Left renal pelvis (tissue), 4 donors: ENCODE measurements at places on chromosomes 2 and 18. TPM values are rescaled to one million over a fixed set of nuclear protein-coding genes. Genes with fewer than 3 reads are reported as not detected.

GRCh38 chr18:73679941-73680712 is 467.5 kb downstream of the FBXO15 start:
- no peak for DNase-seq

DNA sequence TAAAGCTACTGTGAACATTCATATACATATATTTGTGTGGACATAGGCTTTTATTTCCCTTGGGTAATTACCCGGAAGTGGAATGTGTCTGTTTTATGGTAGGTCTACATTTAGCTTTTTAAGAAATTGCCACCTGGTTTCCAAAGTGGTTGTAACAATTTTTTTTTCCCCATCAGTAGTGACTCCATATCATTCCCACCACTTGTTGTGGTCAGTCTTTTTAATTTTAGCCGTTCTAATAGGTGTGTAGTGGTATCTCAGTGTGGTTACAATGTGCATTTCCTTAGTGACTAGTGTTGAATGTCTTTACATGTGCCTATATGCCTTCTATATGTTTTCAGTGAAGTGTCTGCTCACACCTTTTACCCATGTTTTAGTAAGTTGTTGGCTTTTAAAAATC is 60.3 kb upstream of the MAPRE3 start:
- DNase-seq = no peak

GRCh38 chr2:211423018-211423417 is 866.6 kb downstream of the CPS1 start:
- DNase-seq = no peak

GRCh38 chr2:25073025-25073424 is 31.1 kb downstream of the EFR3B start:
- DNase-seq = no peak

The SLC23A3 gene
- polyA plus RNA-seq = 10.3 TPM

The MPHOSPH10 gene
- polyA plus RNA-seq = 44.1 TPM

- DNase-seq = no peak
Observed at GRCh38 chr2:105181282-105181681, 60.3 kb upstream of the GPR45 start.

GRCh38 chr2:170554278-170554955 is 160.7 kb upstream of the SP5 start:
- DNase-seq = no peak

DNA sequence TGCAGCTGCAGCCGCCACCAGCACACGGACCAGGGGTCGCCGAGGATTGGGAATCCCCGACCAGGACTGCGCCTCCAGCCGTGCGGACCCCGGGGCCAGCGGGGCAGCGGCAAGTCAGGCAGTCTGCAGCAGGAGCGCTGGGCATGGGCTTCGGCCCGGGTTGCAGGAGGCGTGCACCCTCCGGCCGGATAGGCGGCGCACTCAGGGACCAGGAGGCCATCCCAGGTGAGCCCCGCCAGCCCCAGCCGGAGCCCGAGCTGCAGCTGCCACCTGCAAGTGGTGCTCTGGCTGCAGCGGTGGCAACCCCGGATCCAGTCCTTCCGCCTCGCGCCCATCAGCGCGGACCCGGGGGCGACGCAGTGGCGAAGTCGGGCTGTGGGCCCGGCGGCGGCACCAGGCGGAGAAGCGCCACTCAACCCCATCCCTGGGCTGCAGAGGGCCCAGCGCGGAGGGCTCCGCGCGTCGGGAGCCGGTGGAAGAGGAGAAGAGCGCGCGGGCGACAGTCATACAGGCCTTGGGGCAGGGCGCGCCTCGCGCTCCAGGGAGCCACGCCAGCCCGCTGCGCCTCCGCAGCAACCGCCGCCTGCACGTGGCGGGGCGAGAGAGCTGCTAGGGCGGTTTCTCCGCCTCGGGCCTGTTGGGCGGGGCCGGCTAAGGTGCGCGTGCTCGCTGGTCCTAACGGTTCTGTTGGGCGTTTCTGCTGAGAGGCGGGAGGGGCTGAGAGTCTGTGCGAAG is 73.8 kb downstream of the RPIA start:
- DNase-seq = no peak

The LAMA1 gene
- 56.5 TPM for polyA plus RNA-seq

The POTEJ gene
- 0.12 TPM for polyA plus RNA-seq

The NAPG gene
- polyA plus RNA-seq = 22.5 TPM

DNA sequence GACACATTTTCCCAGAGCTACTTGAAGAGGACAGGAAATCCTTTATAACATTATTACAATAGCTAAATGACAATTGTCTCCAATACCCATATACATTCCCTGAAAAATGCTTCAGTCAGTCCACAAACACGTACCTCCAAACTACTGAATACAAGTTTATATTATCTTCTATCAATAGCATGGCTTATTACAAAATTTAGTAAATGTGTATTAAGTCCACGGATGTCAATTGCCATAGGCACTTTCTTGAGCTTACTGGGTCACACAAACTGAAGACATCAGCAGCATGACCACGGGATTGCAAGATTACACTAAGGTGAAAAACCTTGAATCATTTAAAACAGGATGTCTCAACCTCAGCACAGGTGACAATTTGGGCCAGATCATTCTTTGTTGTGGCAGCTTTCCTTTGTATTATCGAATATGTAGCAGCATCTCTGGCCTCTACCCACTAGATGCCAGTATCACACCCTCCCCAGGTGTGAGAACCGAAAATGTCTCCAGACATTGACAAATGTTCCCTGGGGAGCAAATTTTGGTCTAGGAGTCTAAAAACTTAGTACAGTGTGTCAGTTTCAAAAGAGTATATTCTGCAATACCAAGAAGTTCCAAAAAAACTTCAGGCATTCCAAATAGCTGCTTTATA is 1.4 kb downstream of the MBD2 start:
- DNase-seq = no peak

DNA sequence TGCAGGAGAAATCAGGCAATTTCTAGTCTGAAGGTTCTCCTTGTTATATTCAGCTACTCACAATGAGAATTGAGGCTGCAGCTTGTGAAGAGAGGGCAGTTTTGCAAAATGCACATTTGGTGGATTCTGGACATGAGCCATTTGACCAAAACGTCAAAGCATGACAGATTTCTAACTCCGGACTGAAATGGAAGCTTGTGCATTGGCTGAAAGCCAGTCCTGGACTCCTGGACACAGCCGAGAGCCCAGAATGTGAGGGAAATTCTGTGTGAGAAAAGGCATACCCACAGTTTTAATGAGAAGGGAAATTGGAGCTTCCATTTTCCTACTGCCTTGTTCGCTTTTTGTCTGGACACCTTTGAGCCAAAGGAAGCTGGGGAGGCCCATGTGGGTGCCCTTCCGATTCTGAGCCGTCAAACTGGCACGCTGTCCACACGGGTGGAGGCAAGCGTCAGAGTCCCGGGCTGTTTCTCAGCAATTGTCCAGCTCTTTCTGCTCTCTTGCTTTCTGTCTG is 23.7 kb upstream of the ROCK2 start:
- DNase-seq = no peak

DNA sequence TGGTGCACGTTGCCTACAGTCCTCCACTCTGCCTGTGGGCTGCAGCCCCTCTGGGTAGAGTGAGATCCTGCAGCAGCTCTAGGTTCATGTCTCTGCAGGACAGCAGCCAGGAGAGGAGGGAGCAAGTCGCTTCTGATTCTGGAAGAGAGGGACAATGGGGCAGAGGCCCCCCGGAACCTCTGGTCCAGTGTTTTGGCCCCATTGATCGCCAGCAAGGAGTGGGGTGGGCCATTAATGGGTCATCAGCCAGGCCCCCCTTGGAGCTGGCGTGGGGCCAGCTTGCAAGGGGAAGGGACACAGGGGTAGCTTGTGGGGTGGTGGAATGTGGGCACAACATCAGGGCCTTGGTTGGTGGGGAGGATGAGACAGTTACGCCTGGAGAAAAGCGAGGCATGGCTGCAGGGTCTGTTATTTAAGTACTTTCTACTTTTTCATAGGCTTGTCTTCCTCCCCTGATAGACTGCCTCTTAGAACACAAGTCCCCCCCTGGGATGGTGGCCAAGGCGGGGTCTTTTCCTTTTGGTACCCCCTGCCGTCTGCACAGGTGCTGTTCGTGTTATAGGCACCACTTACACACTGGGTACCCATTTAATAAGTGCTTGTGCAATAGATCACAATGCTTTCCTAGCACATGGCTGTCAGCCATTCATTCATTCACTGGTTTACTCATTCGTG is 44.6 kb downstream of the INHBB start:
- no peak for DNase-seq

The KYNU gene
- polyA plus RNA-seq = 6.9 TPM

DNA sequence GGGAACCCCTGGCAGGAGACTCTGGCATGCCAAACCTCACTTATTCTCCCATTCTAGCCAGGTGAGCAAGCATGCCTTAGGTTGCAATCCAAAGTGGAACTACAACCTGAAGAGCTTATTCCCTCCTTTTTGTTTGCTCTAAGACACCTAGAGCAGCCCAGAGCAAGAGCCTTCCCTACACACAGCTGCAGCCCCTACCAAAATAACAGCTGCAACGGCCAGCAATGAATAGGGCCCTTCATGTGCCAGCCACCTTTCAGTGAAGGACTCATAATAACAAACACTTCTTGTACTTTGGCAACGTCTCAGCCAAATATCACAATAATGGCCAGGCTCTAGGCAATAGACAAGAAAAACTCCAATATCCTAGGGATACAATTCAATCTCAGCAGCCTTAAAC is 178.7 kb downstream of the ALK start:
- DNase-seq = no peak

DNA sequence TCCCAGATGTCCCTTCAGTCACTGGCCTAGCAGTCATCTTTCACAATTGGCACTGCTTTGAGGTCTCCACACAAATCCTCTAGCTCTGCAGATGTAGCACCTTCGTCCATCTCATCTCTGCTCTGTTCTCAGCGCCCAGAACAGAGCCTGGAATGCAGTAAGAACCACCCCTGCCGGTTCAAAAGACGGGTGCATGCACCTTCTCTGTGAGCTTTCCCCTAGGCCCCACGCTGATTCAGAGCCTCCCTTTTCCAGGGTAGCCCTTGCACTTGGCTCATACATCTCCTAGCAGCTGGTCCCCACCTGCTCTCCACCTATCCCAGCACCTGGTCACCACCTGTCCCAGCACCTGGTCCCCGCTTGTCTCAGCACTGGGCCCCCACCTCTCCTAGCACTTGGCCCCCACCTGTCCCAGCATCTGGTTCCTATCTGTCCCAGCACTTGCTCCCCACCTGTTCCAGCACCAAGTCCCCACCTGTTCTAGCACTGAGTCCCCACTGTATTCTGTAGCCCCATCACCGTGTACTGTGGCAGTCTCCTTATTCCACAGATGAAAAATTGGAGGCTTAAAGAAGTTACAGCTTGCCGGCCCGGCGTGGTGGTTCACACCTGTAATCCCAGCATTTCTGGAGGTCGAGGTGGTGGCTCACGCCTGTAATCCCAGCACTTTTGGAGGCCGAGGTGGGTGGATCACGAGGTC is 4.7 kb upstream of the KCNF1 start:
- DNase-seq = no peak

The TUBB8B gene
- polyA plus RNA-seq = 0.39 TPM

GRCh38 chr2:9179572-9180201 is 26.9 kb upstream of the ASAP2 start:
- no peak for DNase-seq

- DNase-seq = no peak
Observed at GRCh38 chr18:78549971-78550370, 429.6 kb upstream of the SALL3 start.

The TEKT4 gene
- 0.24 TPM for polyA plus RNA-seq

DNA sequence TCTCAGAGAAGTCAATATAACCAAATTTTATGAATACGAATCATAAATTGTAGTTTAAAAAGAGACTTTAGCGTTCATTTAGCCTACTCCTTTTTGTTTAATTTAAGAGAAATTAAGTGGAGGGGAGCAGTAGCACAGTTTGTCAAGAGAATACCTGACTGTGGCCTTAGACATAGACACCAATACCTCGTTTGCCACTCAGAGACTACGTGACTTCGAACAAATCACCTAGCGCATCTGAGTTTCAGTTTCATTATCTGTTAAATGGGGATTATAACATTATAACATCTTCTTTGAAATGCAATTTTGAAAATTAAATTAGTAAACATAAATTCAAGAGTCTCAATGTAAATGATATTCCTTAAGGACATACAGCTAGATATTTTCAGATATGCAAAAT is 581.5 kb upstream of the VRK2 start:
- no peak for DNase-seq

DNA sequence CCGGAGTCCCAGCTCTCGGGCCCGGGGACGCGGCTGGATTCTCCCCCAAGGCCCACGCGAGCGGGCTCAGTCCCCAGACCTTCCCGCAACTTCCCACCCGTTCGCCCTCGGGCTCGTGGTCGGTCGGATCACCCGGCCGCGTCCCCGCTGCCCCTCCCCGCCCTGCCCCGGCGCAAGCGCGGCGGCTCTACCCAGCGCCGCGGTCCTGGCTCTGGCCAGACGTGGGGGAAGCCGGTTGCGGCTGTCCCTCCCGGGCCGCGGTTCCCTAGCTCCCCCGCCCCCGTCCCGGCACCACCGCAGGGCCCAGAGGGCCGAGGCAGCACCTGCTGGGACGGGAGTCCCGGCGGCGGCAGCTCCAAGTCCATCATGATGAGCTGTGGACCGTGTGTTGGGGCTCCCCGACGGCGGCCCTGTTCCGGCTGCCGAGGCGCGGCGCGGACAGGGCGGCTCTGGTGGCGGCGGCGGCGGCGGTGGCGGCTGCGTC is 276 bp downstream of the NFE2L2 start:
- DNase-seq = no peak

GRCh38 chr2:112275887-112276773 is 733 bp downstream of the ZC3H6 start:
- DNase-seq = peak; percentile 77

DNA sequence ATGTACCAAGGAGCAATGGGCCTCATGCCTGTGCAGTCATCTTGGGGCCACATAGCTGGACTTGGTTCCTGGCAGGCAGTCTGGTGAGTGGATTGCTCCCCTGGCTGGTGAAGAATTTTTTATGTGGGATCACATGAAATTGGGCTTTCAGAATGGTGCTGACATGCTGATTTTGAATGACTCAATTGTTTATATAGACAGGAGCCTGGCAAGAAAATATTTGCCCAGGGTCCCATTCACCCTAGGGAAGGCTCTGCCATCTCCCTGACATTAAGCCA is 266.9 kb downstream of the DYSF start:
- no peak for DNase-seq

DNA sequence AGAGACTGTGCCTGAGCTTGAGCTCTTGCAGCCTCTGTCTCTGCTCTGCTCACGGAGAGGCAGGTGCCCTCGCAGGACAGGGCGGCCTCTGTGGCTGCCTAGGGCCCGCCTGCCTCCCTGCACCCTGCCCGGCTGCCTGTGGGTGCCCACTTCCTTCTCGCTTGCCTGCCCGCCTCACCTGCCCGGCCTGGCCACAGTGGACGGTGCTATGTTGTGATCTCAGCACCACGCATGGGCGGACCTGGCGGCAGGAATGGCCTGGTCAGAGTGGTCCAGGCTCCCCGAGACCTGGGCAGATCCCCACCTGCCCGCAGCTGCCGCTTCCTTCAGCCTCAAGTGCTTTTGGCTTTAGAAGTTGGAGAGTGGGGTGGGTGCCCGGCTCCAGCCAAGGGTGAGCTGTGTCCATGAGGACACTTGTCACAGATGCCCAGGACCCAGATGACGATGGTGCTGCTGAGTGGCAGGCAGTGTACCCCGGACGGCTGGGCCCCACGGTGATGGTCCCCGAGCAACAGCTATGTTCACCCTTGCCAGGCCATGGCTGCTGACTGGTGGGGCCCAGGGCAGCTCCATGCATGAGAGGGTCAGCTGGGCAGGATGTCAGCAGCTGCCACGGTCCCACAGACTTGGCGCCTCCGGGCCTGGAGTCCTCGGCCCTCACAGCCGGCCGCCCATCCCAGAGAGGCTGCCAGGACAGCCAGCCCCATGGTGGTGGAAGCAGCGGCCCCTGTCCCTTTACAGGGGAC is 25.3 kb downstream of the RTP5 start:
- DNase-seq = no peak

- DNase-seq = no peak
Observed at GRCh38 chr2:178478130-178478438, 316 bp downstream of the FKBP7 start.

- DNase-seq = no peak
Observed at GRCh38 chr2:174779361-174779928, 15.2 kb upstream of the CHRNA1 start.

The FAP gene
- 10.9 TPM for polyA plus RNA-seq
